GM23248 (cell line): ENCODE measurements at places on chromosomes 7 and 10.
A peak's percentile ranks its signal among the peaks of the same experiment; 100 is the strongest.

- DNase-seq: peak; percentile 79
These were observed 582.4 kb downstream of the SUGCT start for GRCh38 chr7:40717242-40717641.

DNA sequence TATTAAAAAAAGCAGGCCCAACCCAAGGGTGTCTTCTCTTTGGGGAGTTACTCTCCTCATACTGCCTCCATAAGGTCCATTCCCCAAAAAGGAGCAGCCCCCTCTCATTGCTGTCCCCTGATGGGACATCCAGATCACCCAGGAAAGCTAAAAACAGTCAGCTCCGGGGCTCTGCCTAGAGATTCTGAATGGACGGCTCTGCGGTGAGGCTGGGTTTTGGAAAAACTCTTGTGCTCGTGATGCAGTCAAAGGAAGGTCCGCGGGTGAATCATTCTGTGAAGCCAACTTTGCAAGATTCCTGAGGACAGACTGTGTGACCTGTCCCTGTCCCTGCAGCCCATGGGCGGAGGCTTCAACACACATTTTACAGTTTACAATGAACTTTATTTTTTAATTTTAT lies 351.5 kb downstream of the TYW1 start:
- DNase-seq: no peak

DNA sequence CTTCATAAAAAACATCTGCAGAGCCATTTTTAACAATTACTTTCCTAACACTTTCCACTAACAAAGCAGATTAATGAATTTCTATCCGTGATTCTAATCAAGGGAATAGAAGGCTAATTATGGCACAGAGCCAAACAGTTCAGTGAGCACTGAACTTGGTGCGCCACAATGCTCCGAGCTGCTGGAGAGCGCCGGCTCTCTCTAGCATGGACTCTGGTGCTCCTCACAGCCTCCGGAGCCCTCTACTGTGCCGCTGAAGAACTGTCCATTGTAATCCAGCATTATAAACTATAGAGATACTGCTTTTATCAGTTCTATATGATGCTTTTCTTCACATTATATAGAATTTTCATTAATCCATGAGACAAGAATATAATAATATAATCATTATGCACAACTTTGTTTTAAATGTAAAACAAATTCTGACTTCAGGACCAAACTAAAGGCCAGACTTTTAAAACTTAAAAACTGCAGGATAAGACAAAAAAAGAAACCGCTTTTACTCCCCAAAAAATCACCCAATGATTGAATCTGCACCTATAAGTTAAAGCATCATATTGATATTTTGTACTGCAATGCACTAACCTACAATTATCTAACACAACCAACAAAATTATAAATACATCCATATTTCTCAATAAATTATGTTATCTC lies 123.6 kb downstream of the RNF32 start:
- peak; percentile 87 for DNase-seq

DNA sequence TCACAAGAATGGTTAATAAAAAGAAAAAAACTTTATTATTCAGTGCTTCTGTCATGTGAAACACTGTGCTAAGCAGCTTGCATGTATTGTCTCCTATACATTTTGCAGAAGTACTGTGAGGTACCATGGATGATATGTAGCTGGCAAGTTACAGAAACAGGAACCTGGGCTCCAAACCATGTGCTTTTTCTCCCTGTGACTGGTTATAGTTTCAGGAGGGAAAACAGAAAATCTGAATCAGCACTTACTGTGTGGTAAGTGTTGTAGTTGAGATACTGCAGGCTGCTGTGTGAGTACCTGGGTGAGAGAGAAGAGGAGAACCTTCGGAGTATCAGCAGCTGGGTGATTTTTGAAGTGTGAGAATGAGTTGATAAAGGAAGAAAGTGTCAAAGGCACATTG lies 285.0 kb downstream of the SUGCT start:
- DNase-seq: no peak
